ENCODE measurements at places on chromosomes 13 and 19.

- peak; percentile 25 for DNase-seq
Observed at GRCh38 chr19:34217952-34218817, 36.2 kb upstream of the GARRE1 start.

- DNase-seq, result no peak
Observed at GRCh38 chr13:42078128-42078808, 29.8 kb downstream of the DGKH start.

DNA sequence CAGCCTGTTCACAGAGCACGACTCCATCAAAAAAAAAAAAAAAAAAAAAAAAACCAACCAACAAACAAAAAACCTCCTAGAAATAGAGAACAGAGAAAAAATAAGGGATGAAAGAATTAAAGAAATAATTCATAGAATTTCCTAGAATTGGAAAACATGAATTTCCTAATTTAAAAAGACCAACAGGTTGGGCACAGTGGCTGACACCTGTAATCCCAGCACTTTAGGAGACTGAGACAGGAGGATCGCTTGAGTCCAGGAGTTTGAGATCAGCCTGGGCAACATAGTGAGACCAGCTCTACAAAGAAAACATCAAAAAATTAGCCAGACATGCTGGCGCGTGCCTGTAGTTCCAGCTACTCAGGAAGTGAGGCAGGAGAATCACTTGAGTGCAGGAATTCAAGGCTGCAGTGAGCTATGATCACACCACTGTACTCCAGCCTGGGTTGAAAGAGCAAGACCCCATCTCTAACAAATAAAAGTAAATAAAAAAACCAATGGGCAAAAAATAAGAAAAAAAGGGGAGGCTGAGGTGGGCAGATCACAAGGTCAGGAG is 6.5 kb downstream of the SPART start:
- no peak for DNase-seq

- no peak for DNase-seq
Observed at GRCh38 chr13:70732611-70733010, 624.4 kb upstream of the KLHL1 start.

DNA sequence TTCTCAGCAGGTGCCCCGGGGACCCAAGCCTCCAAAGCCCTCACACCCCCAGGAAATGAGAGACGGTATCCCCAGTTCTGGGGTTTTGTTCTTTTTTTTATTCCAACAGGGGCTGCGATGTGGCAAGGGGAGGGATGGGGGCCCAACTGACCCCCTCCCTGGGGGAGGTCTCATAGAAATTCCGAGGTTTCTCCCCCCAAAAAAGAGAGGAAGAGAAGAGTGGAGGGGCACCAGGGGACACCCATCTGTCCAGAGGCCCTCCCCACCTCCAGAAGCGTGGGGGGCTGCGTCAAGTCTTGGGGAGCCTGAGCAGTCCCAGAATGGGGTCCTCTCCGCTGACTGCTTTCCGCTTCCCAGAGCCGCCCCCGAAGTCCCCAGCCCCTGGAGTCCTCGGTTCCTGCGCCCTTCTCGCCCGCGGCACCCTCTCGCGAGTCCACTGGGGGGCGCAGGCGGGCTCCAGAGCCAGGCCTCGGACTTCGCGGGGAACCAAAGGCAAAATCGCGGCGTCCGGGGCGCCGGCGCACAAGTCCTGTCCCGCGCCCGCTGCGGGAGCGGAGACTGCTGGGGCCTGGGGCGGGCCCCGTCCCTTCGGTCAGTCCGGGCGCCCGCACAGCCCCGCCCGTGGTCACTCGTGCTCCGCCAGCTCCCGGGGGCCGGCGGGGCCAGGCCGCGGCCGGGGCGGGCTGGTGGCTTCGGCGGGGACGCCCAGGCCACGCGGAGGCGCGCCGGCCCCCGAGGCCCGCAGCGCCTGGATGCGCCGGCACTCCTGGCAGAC is 4.4 kb upstream of the ATP1A3 start:
- DNase-seq, result no peak

DNA sequence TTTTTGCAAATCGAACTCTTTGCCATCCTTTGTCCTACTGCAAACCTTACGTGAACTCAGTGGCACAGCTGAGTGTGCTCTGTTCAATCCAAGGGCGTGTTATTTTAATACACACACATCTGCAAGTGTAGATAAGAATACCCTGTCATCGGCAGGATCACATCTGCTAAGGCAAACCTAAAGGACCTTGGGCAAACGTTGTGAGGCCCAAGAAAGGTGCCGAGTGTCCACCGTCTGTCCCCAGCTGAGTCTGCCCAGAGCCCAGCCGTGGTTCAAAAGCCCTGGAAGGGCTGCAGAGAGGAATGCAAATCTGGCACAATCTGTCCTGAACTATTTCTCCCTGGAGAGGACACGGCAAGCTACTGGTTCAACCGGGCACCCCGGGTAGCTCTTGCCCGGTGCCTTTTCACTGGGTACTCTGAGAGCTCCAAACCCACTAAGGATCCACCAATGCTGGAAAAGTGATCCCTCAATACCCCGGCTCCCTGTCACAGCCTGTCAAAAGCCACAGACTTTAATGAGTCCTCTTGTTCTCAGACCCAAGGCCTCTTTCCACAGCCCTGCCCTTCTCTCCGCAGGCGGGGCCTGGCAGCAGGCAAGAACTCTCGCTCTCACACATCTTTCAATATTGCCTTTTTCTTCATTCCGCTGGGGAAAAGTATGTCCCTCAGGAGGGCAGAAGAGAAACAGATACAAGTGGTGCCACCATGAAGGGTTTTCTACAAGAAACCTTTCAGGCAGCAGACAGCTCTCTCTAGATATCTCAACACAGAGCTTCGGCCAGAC is 17.0 kb downstream of the SLC7A1 start:
- no peak for DNase-seq

- DNase-seq, result peak; percentile 15
Observed at GRCh38 chr19:31419871-31420445, 70.7 kb upstream of the TSHZ3 start.

GRCh38 chr19:17755977-17756670 is 4.8 kb downstream of the FCHO1 start:
- DNase-seq, result no peak

DNA sequence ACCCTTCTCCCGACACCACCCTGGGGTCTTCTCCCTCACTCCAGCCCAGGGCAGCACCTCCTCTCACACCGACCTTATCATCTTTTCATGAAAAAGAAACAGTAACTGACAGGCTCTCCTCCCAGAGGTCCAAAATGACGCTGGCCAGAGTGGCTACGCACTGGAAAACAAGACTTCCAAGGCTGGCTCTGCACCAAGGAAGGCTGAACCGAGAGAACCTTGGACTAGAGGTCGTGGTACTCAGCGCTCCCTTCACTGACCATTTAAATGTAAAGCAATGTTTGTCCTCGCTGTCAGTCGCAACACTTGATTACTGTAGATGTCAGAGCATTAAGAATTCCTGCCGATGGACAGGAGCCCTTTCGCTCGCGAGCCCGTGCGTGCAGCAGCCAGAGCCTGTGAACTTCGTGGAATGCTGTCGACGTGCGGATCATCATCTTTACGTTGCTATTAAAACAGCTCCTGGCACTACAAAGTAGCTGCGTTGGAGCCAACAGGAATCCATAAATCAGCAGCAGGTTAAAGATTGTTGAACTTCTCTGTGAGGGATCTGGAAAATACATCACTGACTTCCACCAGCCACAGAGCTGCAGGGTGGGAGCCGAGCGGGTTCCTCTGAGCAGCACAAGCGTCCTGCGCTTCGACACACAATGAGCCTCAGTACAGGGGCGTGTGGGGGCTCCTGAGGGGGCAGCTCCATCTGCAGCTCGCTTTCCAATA is 125.5 kb upstream of the MCF2L start:
- peak; percentile 66 for DNase-seq

DNA sequence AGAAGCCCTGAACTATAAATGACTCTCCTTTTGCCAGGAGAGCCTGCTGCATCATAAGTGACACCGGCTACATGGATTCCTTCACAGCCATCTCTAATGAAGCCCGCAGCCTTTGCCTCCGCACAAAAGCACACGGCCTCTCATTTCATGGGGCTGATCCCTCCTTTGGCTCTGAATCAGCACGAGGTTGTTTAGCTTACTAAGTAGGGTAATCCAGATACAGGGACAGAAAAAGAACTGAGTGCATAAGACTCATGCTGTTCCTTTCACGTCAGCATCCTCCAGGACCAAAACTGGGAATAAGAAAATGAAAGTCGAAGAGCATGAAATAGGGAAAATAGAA is 136.3 kb downstream of the DCT start:
- peak; percentile 91 for DNase-seq

- DNase-seq, result no peak
Observed at GRCh38 chr19:54387991-54388801, 23.5 kb upstream of the LAIR1 start.

- no peak for DNase-seq
Observed at GRCh38 chr19:11025445-11025844, 63.8 kb upstream of the LDLR start.

DNA sequence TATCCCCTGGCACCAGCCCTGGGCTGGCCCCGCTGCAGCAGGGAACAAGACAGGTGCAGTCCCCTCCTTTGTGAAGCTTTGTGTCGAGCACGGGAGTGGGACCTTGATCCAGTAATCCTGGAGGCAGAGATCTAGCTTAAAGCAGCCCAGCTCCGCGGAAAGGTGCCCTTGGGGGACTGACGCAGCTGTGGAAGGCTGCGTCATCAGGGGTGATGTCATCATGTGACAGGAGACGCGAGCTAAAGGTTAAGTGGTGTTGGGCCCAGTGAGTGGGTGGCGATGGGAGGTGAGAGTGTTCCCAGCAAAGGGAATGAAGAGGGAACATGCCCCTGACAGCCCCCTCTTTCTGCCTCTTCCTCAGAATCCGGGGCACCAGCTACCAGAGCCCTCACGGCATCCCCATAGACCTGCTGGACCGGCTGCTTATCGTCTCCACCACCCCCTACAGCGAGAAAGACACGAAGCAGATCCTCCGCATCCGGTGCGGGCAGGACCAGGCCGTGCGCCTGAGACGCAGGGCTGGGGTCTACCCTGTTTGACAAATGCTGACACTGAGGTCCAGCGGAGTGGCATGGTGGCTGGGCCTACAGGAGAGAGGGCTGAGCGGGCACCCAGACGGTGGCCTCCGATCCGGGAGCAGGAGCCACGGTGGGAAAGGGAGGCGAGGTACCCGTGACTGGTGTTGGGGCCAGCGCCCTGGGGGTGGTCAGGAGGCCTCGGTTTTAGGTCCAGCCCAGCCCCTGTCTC is 2.6 kb downstream of the LHB start:
- DNase-seq, result no peak

- no peak for DNase-seq
Observed at GRCh38 chr13:111323549-111323948, 3.1 kb downstream of the TEX29 start.

GRCh38 chr13:25281193-25281934 is 5.9 kb downstream of the MTMR6 start:
- no peak for DNase-seq

DNA sequence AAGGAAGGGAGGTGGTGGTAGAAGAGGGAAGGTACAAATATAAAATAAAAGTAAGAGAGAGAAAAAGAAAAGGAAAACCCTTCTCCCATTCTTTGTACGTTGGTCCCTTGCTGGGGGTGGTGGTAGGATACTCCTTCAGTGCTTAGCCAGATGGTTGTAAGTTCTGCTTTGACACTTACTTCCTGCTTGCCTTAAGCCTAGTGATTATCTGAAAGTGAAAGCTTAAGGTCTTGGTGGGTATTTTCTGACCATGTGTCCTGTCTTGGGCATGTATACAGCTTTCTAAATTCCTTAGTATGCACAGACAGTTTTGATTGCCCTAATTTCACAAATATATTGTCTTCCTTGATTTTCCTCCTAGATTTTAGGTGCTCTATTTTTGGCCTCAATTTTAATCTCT is 314.8 kb downstream of the PCDH17 start:
- no peak for DNase-seq

DNA sequence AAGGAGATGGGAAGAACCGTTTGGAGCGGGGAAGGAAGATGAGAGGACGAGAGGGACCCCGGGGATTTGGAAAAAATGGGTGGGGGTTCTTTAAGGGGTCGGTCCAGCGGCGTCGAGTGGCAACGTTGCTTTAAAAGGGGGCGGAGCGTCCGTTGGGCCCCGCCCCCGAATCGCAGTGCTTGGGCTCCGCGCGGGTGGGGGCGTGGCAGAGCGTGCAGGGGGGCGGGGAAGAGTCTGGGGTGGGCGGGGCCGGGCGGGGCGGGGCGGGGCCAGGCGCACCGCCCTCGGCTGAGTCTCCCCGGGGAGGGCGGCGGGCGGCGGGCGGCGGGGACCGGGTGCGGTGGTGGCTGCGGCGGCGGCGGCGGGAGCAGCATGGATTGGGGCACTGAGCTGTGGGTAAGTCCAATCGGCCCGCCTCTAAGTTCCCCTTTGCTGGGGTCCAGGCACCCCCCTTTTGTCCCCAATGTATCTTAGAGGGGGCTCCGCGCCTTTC is at the start of gene TRIP10:
Gene TRIP10 (plus strand): TSS at position 291 of the 493 bp plus-strand sequence. CDS start 82 bp downstream, at position 373.
- peak; percentile 92 for DNase-seq

GRCh38 chr19:8208922-8209461 is at the start of gene CERS4:
Gene CERS4 (plus strand): TSS chr19:8209370. CDS start chr19:8251077, 41,707 bp downstream.
- DNase-seq, result peak; percentile 76

GRCh38 chr13:50187352-50188029 is 172.2 kb downstream of the KCNRG start:
- no peak for DNase-seq

GRCh38 chr13:96646515-96647211 is 347.6 kb downstream of the OXGR1 start:
- no peak for DNase-seq

- no peak for DNase-seq
Observed at GRCh38 chr19:52140032-52140710, 433 bp upstream of the ZNF616 start.

DNA sequence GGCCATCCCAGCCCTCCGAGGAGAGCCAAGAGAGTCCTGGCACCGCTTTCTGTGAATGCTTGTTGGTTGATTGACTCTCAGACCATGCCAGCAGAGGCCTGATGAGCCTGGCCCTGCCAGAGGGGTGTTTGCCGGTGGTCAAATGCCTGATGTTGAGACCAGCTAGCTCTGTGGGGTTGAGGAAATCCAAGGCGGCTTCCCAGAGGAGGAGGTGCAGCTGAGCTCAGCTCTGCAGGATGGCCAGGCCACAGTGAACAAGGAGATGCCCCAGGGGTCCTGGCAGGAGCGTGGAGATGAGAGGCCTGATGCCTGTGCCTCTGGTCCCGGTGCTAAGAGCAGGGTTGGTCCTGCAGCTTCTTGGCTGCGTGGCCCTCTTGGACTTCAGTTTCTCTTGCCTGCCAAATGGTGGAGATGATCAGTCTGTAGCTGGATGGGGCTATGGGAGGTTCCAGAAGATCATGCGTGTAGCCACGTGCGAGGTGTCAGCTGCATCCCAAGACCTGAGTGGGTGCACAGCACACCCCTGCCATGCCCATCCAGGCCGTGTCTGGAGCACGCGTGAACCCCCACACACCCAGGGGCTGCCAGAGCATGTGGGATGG is 16.8 kb downstream of the NFIC start:
- DNase-seq, result no peak

DNA sequence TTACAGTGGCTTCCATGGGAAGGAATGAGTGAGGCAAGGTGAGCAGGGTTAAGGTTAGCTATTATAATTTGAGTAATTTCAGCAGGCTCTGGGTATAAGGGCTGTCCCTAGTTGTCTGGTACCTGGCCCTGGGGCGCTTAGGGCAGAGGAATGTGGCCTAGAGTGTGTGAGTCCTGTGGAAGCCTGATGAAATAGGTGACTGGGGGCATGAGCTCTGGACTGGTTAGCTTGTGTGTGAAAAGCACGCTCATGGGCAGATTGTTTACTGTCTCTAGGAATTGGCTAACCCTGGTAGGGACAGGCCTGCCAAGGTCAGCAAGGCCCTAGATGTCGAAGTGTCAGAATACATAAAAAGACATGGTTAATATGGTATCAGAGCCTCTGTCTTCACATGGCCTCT is 42.5 kb downstream of the SPRYD7 start:
- no peak for DNase-seq
